ENCODE measurements at places on chromosomes 11 and 22.

- H3K27me3 ChIP-seq: no peaks in the 10 kb centered on the region
- no peak overlapping the region for H3K4me3 ChIP-seq
- no peaks in the 10 kb centered on the region for H3K4me1 ChIP-seq
- H3K27ac ChIP-seq: no peak overlapping the region
- no peak for DNase-seq
Observed at GRCh38 chr11:13595166-13595565, 73.3 kb upstream of the FAR1 start.

GRCh38 chr11:93000511-93001476 lies 31.3 kb downstream of the MTNR1B start:
- H3K4me3 ChIP-seq: no peak overlapping the region
- no peaks in the 10 kb centered on the region for H3K36me3 ChIP-seq
- DNase-seq: no peak
- H3K4me1 ChIP-seq: no peaks in the 10 kb centered on the region
- H3K27ac ChIP-seq: no peak overlapping the region
- peaks cover 11% of the 10 kb centered on the region for H3K27me3 ChIP-seq

GRCh38 chr22:41563051-41563711 lies 2.4 kb downstream of the CSDC2 start:
- peaks cover 38% of the 10 kb centered on the region for H3K27me3 ChIP-seq
- H3K4me1 ChIP-seq: peaks cover 5% of the 10 kb centered on the region
- H3K36me3 ChIP-seq: no peaks in the 10 kb centered on the region
- no peak for DNase-seq

DNA sequence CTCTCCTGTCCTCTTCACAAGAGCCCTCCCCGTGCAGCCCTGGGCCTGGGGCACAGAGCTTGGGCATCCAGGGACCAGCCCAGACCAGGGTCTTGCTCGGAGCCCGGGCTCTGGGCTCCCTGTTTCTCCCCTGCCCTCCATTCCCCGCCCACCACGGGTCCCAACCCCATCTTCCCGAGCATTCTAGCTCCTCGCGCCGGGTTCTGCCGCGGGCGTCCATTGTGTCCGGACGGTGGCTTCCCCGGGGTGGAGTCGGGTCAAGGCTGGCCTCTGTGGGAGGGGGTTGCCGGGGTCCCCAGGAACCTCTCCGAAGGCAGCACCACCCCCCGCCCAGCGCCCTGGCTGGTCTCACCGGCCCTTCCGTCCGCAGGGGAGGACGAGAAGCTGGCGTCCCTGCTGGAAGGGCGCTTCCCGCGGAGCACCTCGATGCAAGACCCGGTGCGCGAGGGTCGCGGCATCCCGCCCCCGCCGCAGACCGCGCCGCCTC lies 18.1 kb upstream of the ACR start:
- no peak for DNase-seq
- H3K4me3 ChIP-seq: no peak overlapping the region
- no peaks in the 10 kb centered on the region for H3K36me3 ChIP-seq

Data from activated naive CD8-positive, alpha-beta T cell treated with anti-CD3 and anti-CD28 coated beads for 36 hours (primary cell).